ENCODE measurements at places on chromosomes 3 and 15.

DNA sequence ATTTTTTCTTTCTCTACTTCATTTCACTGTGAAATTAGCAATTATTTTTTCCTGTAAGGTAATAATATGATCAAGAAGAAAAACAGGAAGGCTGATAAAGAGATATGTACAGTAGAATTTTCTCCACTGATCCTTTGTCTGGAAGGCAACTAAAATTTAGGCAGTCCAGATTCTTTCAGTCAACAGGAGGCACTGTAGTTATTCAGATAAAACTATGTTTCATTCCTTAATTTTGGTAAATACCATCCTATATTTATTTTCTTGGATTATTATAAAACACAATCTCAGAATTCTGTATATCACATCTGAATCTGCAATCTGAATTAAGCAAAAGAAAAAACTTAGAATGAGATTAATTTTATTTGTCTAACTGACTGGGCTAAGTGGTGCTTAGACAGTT lies 343.2 kb downstream of the LSAMP start:
- DNase-seq: no peak

DNA sequence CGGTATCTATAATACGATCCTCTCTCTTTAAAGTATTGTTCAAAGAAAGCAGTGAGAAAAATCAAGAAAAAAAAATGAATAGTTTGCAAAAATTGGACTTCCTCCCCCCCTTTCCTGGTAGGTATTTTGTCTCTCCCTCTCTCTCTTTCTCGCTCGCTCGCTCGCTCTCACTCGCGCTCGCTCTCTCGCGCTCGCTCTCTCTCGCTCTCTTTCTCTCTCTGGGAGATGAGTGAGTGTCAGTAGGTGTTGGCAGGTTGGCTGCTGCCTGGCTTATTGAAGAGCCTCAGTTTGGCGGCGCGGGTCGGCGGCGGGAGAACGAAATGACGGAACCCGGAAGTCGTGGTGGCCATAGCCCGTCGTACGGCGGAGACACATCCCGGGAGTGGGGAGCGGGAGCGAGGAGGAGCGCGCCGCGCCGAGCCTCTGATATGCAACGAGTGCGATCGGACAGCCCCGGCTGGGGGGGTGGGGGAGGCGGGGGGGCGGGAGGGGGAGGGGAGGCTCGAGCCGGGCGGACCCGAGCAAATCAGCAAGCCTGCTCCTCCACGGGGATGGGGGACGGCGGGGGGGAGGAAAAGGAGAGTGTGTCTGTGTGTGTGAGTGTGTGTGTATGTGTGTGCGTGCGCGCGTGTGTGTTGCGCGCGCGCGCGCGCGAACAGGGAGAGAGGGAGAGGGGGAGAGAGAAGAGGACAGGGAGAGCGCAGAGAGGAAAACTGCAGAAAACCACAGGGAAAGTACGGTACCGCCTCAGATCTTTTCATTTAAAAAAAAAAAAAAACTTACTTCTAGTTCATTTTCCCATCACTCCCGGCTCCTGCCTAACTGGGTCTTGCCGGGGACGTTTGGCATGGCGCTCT lies at the start of gene MEIS2:
Gene MEIS2, minus strand, starts transcription at position 441 of the 857 bp plus-strand sequence. CDS start 1,083 bp downstream, outside the sequence.
- DNase-seq: no peak

GRCh38 chr3:43017004-43017403 lies 37.9 kb downstream of the GASK1A start:
- DNase-seq: no peak

- DNase-seq: no peak
Measured at GRCh38 chr15:40691737-40692136, 3.2 kb upstream of the RAD51 start.

DNA sequence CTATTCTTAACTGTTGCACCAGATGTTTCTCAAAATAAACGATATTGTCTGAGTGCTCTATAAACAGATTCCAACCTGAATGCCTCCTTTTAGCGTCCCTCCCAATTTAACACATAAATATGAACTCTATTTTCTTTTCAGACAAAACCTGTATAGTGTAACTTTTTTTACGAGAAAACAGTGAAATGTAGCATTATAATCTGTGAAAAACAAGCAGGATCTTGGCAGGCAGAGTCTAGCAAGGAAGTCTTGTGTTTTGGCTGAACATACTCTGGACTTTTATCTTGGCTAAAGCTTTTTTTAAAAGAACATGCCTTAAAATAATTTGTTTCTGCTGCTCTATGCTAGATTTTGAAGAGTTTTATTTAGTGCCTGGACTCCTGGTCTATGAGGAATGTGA lies 150.5 kb downstream of the ROBO2 start:
- no peak for DNase-seq

- DNase-seq: no peak
Measured at GRCh38 chr3:33447958-33448357, 7.8 kb upstream of the UBP1 start.

- DNase-seq: no peak
Measured at GRCh38 chr3:183944775-183945174, 60.1 kb upstream of the PARL start.
